Liver (tissue), 10 donors: ENCODE measurements at places on chromosomes 1 and 21. TPM values are rescaled to one million over a fixed set of nuclear protein-coding genes. Genes with fewer than 3 reads are reported as not detected.

DNA sequence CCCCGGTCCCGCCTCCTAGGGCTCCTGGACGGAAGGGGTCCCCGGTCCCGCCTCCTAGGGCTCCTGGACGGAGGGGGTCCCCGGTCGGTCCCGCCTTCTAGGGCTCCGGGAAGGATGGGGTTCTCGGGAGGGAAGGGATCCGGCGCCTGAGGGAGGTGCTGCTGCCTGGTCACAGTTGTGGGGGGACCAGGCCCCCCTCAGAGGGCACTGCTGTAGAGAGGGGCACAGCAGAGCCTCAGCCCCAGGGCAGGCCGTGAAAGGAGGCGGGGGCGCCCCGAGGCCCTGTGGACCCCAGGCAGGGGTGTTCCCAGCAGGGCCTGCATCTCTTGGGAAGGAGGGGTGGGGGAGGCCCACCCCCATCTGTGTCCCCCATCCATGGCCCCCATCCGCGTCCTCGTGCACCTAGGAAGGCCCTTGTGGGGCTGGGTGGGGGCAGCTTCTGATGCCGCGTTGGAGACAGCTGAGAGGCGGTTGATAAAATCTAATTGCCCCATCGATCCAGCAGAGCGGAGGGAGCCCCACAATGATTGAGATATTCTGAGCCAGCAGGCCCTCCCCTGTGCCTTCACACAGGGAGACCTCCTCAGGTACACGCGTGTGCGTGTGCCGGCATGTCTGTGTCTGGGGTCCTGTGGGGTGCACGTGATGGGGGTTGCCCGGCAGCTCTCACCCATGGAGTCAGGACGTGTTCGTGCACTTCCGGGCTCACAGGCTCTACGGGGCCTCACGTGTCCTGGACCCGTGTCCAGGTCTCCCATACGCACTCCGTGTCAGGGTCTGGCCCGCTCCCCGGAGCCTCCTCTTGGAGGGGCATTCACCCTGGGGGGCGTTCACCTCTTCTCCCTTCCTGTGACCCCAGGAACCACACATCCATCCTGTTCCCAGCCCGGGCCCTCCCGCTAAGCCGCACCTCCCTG, 12.9 kb downstream of the SAMD11 start:
- H3K4me3 ChIP-seq: no peak overlapping the region
- H3K27me3 ChIP-seq: no peaks in the 10 kb centered on the region
- no peaks in the 10 kb centered on the region for H3K36me3 ChIP-seq
- DNase-seq: no peak
- no peak overlapping the region for H3K27ac ChIP-seq

DNA sequence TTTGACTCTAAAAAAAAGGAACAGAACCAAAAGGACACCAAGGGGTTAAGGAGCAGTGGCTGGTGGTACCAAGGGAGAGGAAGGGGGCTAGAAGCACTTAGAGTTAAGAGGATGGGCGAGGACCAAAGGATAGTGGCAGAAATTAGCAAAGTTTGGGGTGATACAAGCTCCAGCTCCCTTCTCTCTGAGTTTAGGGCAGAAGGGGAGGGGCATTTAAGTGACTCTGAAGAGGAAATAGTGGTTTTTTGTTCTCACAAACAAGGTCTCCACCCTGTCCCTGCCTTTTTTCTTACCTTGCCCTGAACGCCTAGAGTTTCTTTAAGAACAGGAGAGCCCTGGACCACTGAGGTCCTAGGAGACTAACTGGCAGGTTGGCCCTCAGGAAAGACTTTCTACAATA, 3.3 kb downstream of the CDC42SE1 start:
- peaks cover 44% of the 10 kb centered on the region for H3K36me3 ChIP-seq
- H3K4me1 ChIP-seq: peaks cover 3% of the 10 kb centered on the region
- no peaks in the 10 kb centered on the region for H3K27me3 ChIP-seq
- DNase-seq: no peak

DNA sequence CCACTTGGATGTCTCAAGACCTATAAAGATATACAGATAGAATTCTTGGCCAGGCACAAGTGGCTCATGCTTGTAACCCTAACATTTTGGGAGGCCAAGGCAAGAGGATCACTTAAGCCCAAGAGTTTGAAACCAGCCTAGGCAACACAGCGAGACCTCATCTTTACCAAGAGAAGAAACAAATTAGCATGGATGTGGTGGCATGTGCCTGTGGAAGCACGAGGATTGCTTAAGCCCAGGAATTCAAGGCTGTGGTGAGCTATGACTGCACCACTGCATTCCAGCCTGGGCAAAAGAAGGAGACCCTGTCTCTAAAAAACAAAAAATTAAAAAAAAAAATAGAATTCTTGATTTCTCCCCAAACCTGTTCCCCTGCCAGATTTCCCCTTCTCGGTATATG, 8.3 kb downstream of the ASAP3 start:
- no peaks in the 10 kb centered on the region for H3K27me3 ChIP-seq
- DNase-seq: no peak
- no peaks in the 10 kb centered on the region for H3K36me3 ChIP-seq
- H3K4me1 ChIP-seq: peaks cover 68% of the 10 kb centered on the region
- H3K4me3 ChIP-seq: no peak overlapping the region

GRCh38 chr1:167515893-167516321, 2.4 kb downstream of the CD247 start:
- H3K36me3 ChIP-seq: no peaks in the 10 kb centered on the region
- no peaks in the 10 kb centered on the region for H3K4me1 ChIP-seq

DNA sequence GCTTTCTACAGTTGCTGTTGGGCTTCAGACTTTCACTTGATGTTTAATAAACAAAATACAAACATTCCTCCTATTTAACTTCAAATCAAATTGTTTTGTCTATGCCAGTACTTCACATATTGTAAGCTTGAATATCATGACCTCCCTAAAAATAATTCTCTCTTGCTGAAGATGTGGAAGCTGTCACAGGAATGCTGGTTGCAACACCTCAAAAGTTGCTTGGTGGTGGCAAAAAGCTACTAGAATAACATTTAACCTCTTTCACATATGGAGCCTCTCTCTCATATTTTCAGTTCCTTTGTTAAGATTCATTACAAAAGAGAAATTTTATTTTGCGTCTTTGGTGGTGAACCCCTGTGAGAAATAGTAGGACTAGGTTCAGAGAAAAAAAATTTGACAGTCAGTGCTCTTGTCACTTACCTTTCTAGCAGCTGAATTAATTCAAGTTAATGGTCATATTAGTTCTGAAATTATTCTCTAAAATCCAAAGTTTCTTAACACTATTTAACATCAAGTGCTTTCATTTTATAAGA, 25.5 kb upstream of the F13B start:
- no peaks in the 10 kb centered on the region for H3K4me1 ChIP-seq
- no peaks in the 10 kb centered on the region for H3K27me3 ChIP-seq
- H3K27ac ChIP-seq: no peak overlapping the region
- no peak overlapping the region for H3K4me3 ChIP-seq
- no peak for DNase-seq

DNA sequence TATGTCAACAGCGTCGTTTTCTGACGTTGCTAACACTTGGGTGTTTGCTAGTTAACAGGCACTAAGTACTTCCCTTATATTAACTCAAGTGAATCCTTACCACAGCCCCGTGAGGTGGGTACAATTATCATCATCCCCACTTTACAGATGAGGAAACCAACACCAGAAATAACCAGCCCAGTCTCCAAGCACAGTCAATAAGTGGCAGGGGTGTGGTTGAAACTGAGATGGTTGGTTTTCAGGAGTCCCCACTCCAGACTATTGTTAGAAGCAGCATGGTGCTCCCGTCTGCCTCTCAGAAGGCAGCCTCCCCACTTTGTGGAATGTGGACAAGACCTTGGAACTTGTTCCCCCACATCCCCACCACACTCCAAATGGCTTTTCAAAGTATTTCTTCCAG, 45.7 kb upstream of the ACOT11 start:
- H3K4me1 ChIP-seq: peaks cover 8% of the 10 kb centered on the region
- H3K27me3 ChIP-seq: no peaks in the 10 kb centered on the region

- H3K4me3 ChIP-seq: peak overlapping the region; percentile 80
- no peaks in the 10 kb centered on the region for H3K36me3 ChIP-seq
- no peak for DNase-seq
Observed at GRCh38 chr1:226108935-226109828, 46.7 kb downstream of the H3-3A start.

- no peak within 1 kb of the TSS for H3K27ac ChIP-seq
- H3K4me3 ChIP-seq: peak within 1 kb of the TSS; percentile 21
- no peak for DNase-seq
- H3K27me3 ChIP-seq: peaks cover 5% of the 10 kb centered on the region
- H3K36me3 ChIP-seq: no peaks in the 10 kb centered on the region
Observed at GRCh38 chr1:202193614-202194327, at the start of gene LGR6. TSS of gene LGR6 (plus strand) at chr1:202193799. CDS start at chr1:202193990, 191 bp downstream.

- no peaks in the 10 kb centered on the region for H3K4me1 ChIP-seq
- no peaks in the 10 kb centered on the region for H3K27me3 ChIP-seq
- no peaks in the 10 kb centered on the region for H3K36me3 ChIP-seq
Observed at GRCh38 chr1:27403065-27403726, 10.8 kb downstream of the GPR3 start.

DNA sequence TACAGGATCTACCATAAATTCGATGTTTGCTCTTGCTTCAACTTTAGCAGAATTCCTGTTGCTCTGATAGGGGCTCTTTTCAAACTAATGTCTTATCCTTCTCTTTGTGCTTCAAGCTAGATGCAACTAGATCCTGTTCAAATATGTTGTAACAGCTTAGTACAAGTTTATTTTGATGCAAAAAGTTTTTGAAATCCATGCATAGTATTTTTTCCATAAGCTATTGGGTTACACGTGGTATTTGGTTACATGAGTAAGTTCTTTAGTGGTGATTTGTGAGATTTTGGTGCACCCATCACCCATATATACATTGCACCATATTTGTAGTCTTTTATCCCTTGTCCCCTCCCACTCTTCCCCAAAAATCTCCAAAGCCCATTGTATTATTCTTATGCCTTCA, 907.7 kb downstream of the LTN1 start:
- no peak overlapping the region for H3K4me3 ChIP-seq
- no peaks in the 10 kb centered on the region for H3K4me1 ChIP-seq
- H3K27ac ChIP-seq: no peak overlapping the region
- DNase-seq: no peak

- DNase-seq: no peak
- no peaks in the 10 kb centered on the region for H3K27me3 ChIP-seq
- no peaks in the 10 kb centered on the region for H3K4me1 ChIP-seq
- no peaks in the 10 kb centered on the region for H3K36me3 ChIP-seq
- no peak overlapping the region for H3K4me3 ChIP-seq
- H3K27ac ChIP-seq: no peak overlapping the region
Observed at GRCh38 chr1:221908573-221908972, 166.7 kb upstream of the DUSP10 start.

GRCh38 chr1:67029472-67029871, 24.5 kb downstream of the SLC35D1 start:
- peaks cover under 1% of the 10 kb centered on the region for H3K4me1 ChIP-seq
- no peaks in the 10 kb centered on the region for H3K27me3 ChIP-seq
- H3K4me3 ChIP-seq: no peak overlapping the region
- no peak overlapping the region for H3K27ac ChIP-seq

GRCh38 chr1:22159891-22160290, 17.0 kb upstream of the WNT4 start:
- H3K4me1 ChIP-seq: no peaks in the 10 kb centered on the region
- no peak for DNase-seq
- H3K27ac ChIP-seq: no peak overlapping the region

- no peaks in the 10 kb centered on the region for H3K36me3 ChIP-seq
- peaks cover 4% of the 10 kb centered on the region for H3K4me1 ChIP-seq
- no peak overlapping the region for H3K27ac ChIP-seq
- no peak for DNase-seq
- no peaks in the 10 kb centered on the region for H3K27me3 ChIP-seq
Observed at GRCh38 chr1:231206856-231207255, 34.2 kb upstream of the GNPAT start.

- H3K36me3 ChIP-seq: no peaks in the 10 kb centered on the region
- H3K27me3 ChIP-seq: no peaks in the 10 kb centered on the region
- H3K27ac ChIP-seq: no peak overlapping the region
- no peaks in the 10 kb centered on the region for H3K4me1 ChIP-seq
- H3K4me3 ChIP-seq: no peak overlapping the region
- no peak for DNase-seq
Observed at GRCh38 chr21:39667353-39667891, 54.7 kb downstream of the B3GALT5 start.

DNA sequence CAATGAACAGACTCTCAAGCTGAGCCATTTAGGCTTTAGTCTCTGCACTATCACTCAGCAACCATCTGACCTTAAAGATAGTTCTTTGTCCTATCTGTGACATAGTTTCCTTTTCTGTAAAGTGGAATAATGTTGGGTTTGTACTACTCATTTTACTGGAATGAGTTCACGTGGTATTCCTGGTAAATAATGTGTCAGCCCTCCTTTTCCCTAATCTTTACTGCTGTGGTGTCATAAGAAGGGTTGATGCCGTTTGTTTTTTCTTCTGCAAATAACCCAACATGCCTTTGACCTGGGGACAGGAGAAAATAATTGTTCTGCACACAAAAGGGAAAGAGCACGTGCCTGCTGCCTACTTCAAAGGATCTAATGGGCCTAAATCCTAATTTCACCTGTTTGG, 297.8 kb downstream of the BRINP3 start:
- no peaks in the 10 kb centered on the region for H3K27me3 ChIP-seq
- no peaks in the 10 kb centered on the region for H3K4me1 ChIP-seq
- peaks cover 1% of the 10 kb centered on the region for H3K36me3 ChIP-seq
- no peak overlapping the region for H3K27ac ChIP-seq
- DNase-seq: no peak
- H3K4me3 ChIP-seq: no peak overlapping the region

- no peaks in the 10 kb centered on the region for H3K36me3 ChIP-seq
- no peak overlapping the region for H3K27ac ChIP-seq
- H3K4me3 ChIP-seq: no peak overlapping the region
- no peak for DNase-seq
Observed at GRCh38 chr1:213380865-213381264, 329.8 kb downstream of the RPS6KC1 start.

GRCh38 chr1:77014073-77014788, 147.0 kb downstream of the ST6GALNAC5 start:
- no peaks in the 10 kb centered on the region for H3K4me1 ChIP-seq
- no peaks in the 10 kb centered on the region for H3K36me3 ChIP-seq
- no peak overlapping the region for H3K4me3 ChIP-seq
- H3K27me3 ChIP-seq: no peaks in the 10 kb centered on the region

- H3K27me3 ChIP-seq: no peaks in the 10 kb centered on the region
- H3K27ac ChIP-seq: no peak overlapping the region
- H3K4me3 ChIP-seq: no peak overlapping the region
- DNase-seq: no peak
Observed at GRCh38 chr1:245690156-245690690, 535.4 kb downstream of the KIF26B start.

- no peaks in the 10 kb centered on the region for H3K27me3 ChIP-seq
- H3K27ac ChIP-seq: no peak overlapping the region
- DNase-seq: no peak
- no peak overlapping the region for H3K4me3 ChIP-seq
Observed at GRCh38 chr1:235928197-235928596, 61.5 kb upstream of the LYST start.

GAS5 gene
- total RNA-seq: 84.8 TPM

RHD gene
- total RNA-seq: 85.4 TPM

TMEM54 gene
- total RNA-seq: 1.4 TPM

RAP1GAP gene
- total RNA-seq: 10.7 TPM

MYOM3 gene
- total RNA-seq: 0.05 TPM

UHMK1 gene
- total RNA-seq: 64.3 TPM

MARK1 gene
- 0.37 TPM for total RNA-seq
